Renal pelvis (tissue), 12 donors: ENCODE measurements at places on chromosomes 3 and 15. TPM values are rescaled to one million over a fixed set of nuclear protein-coding genes. Genes with fewer than 3 reads are reported as not detected.

Gene SLC28A2
- polyA plus RNA-seq = 0.59 TPM

Gene COPB2
- polyA plus RNA-seq = 127 TPM

Gene AMT
- polyA plus RNA-seq = 48.4 TPM

Gene CFAP100
- 1.7 TPM for polyA plus RNA-seq

GRCh38 chr15:87118435-87118834 is 1038.8 kb downstream of the AGBL1 start:
- DNase-seq = no peak

DNA sequence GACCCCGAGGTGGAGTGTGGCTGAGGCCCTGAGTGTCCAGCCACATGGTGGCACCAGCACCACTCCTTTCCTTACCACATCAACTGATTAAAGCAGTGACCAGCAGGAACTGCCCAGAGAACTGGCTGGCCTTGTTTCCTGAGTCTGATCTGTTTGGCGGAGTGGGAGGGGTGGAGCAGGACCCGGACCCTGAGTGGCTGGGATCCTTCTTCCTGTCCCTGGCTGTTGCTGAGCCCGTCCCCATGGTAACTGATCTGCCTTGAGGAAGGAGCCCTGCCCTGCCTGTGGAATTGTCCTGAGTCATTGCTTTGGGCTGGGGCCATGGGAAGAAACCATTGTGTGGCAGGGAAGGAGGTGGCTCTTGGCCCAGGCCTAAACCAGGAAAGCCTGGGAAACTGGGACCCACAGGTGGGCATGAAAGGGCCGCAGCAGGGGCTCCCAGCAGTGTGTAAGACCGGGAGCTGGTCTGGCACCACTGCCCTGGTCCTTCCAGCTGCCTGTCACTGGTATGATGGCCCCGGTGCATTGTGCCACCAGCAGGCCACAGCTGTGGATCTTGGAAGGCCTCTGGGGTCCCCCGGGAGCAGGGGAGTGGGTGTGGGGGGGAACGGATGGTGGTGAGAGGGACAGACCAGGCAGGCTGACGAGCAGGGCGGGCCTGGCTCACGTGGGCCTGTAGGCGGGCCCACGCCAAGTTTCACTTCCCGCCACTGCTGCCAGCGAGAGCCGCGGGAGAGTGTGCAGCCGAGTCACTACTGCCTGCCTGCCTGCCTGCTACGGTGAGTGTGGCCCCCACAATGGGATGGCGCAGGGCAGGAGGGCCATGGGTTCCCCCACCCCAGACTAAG is 19.2 kb downstream of the ATRIP start:
- DNase-seq = peak; percentile 99

- no peak for DNase-seq
These were observed 127.6 kb downstream of the SOX2 start for GRCh38 chr3:181839039-181839915.

GRCh38 chr15:32721596-32721995 is 3.8 kb downstream of the GREM1 start:
- DNase-seq = no peak

- no peak for DNase-seq
These were observed 1.5 kb upstream of the OCA2 start for GRCh38 chr15:28100516-28101195.

GRCh38 chr3:53224536-53224935 is 31.3 kb downstream of the TKT start:
- no peak for DNase-seq

GRCh38 chr3:185658504-185658912 is 72.4 kb downstream of the SENP2 start:
- no peak for DNase-seq
